ENCODE measurements at places on chromosomes 7 and 10.

- no peaks in the 10 kb centered on the region for H3K27me3 ChIP-seq
- H3K36me3 ChIP-seq = no peaks in the 10 kb centered on the region
- H3K4me3 ChIP-seq = no peak overlapping the region
- no peaks in the 10 kb centered on the region for H3K4me1 ChIP-seq
These were observed 81.8 kb downstream of the LRRN3 start for GRCh38 chr7:111172564-111173257.

- peak overlapping the region; percentile 100 for H3K4me3 ChIP-seq
- H3K4me1 ChIP-seq = peaks cover 23% of the 10 kb centered on the region
- no peaks in the 10 kb centered on the region for H3K36me3 ChIP-seq
These were observed 421 bp downstream of the SMURF1 start for GRCh38 chr7:99143521-99143852.

- no peak overlapping the region for H3K27ac ChIP-seq
- no peaks in the 10 kb centered on the region for H3K27me3 ChIP-seq
- no peak for DNase-seq
- H3K36me3 ChIP-seq = no peaks in the 10 kb centered on the region
These were observed 57.8 kb upstream of the MSRB2 start for GRCh38 chr10:23037561-23037960.

DNA sequence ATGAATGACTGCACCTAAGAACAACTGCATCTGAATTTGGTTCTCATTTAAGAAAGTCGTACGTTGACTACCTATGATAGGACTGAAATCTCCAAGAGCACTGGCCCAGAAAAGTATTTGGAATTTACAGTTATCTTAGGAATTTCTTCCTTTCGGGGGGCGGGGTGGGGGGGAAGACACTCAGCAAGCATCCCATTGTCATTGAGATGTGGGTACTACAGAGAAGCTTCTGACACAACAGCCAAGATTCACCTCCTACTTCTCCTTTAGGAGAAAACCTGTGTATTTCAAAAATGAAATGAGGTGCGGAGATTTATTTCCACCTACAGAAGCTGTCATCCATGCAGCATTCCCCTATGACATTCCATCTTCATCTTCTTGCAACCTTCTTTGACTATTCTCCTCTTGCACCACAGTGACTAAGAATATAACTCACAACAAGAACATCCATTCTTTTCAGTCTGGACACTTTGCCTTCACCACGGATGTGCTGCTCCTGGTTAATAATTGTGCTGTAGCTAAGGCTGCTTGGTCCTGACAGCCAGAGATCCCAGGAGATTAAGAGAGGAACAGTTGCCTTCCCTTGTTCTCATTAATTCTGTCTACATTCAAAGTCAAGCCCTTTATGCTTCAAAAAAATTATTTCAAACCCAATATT lies 98.4 kb upstream of the FRMD4A start:
- no peaks in the 10 kb centered on the region for H3K36me3 ChIP-seq
- H3K4me1 ChIP-seq = no peaks in the 10 kb centered on the region
- no peak overlapping the region for H3K4me3 ChIP-seq
- H3K27me3 ChIP-seq = no peaks in the 10 kb centered on the region
- DNase-seq = no peak
- no peak overlapping the region for H3K27ac ChIP-seq

GRCh38 chr7:40545739-40546138 lies 410.9 kb downstream of the SUGCT start:
- H3K27me3 ChIP-seq = no peaks in the 10 kb centered on the region
- no peaks in the 10 kb centered on the region for H3K4me1 ChIP-seq
- DNase-seq = no peak

DNA sequence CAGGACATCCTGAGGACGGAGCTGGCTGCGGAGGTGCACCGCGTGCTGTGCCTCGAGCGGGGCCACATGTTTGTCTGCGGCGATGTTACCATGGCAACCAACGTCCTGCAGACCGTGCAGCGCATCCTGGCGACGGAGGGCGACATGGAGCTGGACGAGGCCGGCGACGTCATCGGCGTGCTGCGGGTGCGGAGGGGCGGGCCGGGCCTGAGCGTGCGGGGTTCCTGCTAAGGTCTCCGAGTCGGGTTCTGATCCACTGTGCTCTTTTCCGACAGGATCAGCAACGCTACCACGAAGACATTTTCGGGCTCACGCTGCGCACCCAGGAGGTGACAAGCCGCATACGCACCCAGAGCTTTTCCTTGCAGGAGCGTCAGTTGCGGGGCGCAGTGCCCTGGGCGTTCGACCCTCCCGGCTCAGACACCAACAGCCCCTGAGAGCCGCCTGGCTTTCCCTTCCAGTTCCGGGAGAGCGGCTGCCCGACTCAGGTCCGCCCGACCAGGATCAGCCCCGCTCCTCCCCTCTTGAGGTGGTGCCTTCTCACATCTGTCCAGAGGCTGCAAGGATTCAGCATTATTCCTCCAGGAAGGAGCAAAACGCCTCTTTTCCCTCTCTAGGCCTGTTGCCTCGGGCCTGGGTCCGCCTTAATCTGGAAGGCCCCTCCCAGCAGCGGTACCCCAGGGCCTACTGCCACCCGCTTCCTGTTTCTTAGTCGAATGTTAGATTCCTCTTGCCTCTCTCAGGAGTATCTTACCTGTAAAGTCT lies 10.4 kb downstream of the ATG9B start:
- peak overlapping the region; percentile 45 for H3K27ac ChIP-seq
- H3K36me3 ChIP-seq = no peaks in the 10 kb centered on the region
- DNase-seq = peak; percentile 48
- peak overlapping the region; percentile 33 for H3K4me3 ChIP-seq
- H3K27me3 ChIP-seq = peaks cover 2% of the 10 kb centered on the region

DNA sequence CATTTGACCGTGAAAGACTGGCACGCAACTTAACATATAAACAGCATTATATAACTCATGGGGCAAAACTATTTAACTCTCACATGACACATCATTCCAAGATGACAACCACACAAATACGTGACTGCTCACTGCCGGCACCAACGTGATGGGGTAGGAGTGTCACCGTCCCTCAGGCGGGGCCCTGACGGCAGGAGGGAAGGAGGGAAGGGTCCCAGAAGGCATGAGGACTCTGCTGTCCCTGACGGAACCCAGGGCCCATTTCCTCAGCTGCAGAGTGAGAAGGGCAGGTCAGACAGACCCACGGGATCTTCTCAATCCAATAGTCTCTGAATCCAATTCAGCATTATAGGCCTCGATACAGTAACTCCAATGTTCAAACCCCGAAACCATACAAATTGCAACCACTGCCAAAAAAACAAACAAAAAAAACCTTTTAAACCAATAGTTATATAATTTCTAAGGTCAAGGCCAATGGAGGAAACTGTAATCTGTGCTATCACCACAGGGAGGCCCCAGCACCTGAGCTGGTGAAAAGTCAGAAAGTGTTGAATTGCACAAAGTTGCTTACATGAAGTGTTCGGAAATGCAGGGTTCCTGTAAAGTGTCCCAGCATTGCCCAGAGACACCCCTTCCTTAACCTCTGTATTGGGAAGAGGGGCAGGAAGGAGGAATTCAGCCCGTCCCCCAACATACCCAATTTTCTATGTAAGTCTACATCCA lies 137.4 kb downstream of the TNS3 start:
- H3K4me1 ChIP-seq = no peaks in the 10 kb centered on the region
- no peak for DNase-seq
- no peak overlapping the region for H3K4me3 ChIP-seq
- H3K36me3 ChIP-seq = no peaks in the 10 kb centered on the region

GRCh38 chr10:107420196-107420595 lies 255.7 kb upstream of the SORCS1 start:
- no peaks in the 10 kb centered on the region for H3K36me3 ChIP-seq
- no peaks in the 10 kb centered on the region for H3K27me3 ChIP-seq
- H3K4me3 ChIP-seq = no peak overlapping the region
- no peaks in the 10 kb centered on the region for H3K4me1 ChIP-seq
- no peak for DNase-seq
- no peak overlapping the region for H3K27ac ChIP-seq

DNA sequence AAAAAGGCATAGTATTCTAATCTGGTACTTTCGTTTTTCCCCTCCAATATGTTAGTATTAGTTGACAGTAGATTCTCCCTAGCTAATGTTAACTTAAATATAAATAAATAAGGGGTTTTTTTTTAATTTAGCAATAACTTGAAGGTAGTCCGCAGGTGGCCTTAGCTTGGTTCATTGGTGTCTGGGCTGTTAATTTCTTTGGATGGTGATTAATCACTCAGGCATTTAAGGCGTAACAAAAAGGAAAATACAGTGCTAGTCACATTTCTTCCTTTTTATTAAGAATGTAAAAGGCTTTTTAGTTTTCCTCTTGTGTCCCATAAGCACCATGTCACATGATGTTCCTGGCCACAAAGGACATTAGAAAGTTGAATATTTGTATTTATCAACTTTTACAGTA lies 161.0 kb upstream of the POT1 start:
- H3K36me3 ChIP-seq = no peaks in the 10 kb centered on the region
- no peaks in the 10 kb centered on the region for H3K4me1 ChIP-seq
- no peaks in the 10 kb centered on the region for H3K27me3 ChIP-seq
- no peak for DNase-seq
- H3K27ac ChIP-seq = no peak overlapping the region

DNA sequence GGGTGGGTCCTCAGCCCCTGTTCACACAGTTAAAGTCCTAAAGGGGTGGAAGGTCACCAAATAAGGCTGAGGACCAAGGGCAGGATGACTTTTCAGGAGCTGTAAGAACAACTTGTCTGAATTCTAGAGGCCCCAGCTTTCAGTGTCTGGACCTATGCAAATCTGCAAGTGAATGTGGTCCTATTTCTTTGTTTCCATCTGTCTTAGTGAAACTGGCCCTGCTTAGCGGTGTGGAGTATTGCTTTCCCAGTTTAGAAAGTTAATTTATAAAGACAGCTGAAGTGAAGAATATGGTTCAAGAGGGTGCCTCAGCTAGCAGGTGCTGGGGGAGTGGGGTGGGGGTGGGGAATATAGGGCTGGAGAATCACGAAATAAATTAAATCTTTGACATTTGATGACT lies 40.1 kb downstream of the HHEX start:
- H3K27me3 ChIP-seq = no peaks in the 10 kb centered on the region
- H3K36me3 ChIP-seq = no peaks in the 10 kb centered on the region
- DNase-seq = no peak

GRCh38 chr7:4164556-4164955 lies 517.5 kb upstream of the FOXK1 start:
- H3K4me1 ChIP-seq = no peaks in the 10 kb centered on the region
- no peak overlapping the region for H3K27ac ChIP-seq
- no peak for DNase-seq
- H3K4me3 ChIP-seq = no peak overlapping the region
- no peaks in the 10 kb centered on the region for H3K27me3 ChIP-seq
- H3K36me3 ChIP-seq = no peaks in the 10 kb centered on the region

DNA sequence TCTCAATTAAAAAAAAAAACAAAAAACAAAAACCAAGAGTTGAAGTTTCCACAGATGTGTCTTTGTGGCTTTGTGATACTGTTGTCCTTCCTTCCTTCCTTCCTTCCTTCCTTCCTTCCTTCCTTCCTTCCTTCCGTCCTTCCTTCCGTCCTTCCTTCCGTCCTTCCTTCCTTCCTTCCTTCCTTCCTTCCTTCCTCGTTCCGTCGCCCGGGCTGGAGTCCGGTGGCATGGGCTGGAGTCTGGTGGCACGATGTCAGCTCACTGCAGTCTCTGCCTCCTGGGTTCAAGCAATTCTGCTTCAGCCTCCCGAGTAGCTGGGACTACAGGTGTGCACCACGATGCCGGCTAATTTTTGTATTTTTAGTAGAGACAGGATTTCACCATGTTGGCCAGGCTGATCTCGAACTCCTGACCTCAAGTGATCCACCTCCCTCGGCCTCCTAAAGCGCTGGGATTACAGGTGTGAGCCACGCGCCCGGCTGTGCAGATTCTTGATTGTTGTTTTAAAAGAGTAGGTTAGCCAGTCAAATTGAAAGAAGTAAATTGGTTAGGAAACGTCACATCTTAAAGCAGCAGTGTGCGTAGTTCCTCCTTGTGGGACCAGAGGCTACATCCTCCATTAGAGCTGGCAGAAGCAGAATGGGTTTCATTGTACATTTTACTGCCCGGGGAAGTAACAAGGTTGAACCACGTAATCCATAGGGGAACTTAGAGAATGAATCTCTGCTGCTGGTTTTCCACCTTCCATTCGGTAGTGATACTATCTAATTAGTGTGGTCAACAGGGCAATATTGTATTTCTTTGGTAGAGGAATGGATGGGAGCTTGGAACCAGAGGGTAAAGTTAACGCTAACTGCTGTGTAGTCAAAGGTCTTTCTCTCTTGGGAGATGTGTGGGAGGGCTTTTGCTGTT lies 20.6 kb downstream of the DNAJB6 start:
- no peaks in the 10 kb centered on the region for H3K27me3 ChIP-seq
- no peak for DNase-seq
- H3K27ac ChIP-seq = no peak overlapping the region
- H3K4me1 ChIP-seq = no peaks in the 10 kb centered on the region
- H3K36me3 ChIP-seq = peaks cover 38% of the 10 kb centered on the region

DNA sequence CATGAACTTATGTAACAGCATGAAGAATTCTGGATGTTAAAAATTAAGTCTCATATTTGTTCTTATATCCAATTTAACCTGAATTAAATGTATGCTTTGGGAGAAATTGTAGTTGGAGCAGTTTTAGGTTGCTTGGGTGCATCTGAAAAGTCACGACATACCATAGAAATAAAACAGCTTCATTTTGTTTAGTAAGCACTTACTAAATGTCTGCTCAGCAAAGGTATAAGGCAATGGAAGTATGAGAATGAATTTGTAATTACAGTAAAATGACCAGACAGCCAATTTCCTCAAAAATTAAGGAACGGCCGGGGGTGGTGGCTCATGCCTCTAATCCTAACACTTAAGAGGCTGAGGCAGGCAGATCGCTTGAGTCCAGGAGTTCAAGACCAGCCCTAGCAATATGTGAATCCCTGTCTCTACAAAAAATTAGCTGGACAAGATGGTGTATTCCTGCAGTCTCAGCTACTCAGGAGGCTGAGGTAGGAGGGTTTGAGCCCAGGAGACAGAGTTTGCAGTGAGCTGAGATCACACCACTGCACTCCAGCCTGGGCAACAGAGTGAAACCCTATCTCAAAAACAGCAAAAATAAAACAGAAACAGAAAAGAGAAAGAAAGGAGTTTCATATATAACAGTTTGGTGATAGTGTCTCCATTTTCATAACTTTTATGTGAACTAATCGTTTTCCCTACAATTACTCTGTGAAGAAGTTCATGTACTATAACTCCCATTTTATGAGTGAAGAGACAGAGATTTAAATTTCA lies 47.2 kb upstream of the KLF6 start:
- no peaks in the 10 kb centered on the region for H3K36me3 ChIP-seq
- peaks cover 22% of the 10 kb centered on the region for H3K4me1 ChIP-seq
- no peak for DNase-seq
- no peaks in the 10 kb centered on the region for H3K27me3 ChIP-seq
- H3K27ac ChIP-seq = no peak overlapping the region

DNA sequence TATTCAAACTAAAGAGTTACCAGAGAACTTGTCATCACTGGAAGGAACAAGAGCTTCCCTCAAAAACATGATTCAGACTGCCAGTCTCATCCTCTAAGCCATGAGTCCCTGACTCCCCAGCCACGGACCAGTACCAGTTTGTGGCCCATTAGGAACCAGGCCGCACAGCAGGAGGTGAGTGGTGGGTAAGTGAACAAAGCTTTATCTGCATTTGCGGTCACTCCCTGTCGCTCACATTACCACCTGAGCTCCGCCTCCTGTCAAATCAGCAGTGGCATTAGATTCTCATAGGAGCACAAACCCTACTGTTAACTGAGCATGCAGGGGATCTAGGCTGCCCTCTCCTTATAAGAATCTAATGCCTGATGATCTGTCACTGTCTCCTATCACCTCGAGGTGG lies 42.2 kb upstream of the C10orf90 start:
- no peak overlapping the region for H3K4me3 ChIP-seq
- H3K36me3 ChIP-seq = no peaks in the 10 kb centered on the region
- no peaks in the 10 kb centered on the region for H3K4me1 ChIP-seq
- DNase-seq = no peak
- no peaks in the 10 kb centered on the region for H3K27me3 ChIP-seq
- no peak overlapping the region for H3K27ac ChIP-seq
